ENCODE measurements at places on chromosomes 12 and 14. TPM values are rescaled to one million over a fixed set of nuclear protein-coding genes. Genes with fewer than 3 reads are reported as not detected.

DNA sequence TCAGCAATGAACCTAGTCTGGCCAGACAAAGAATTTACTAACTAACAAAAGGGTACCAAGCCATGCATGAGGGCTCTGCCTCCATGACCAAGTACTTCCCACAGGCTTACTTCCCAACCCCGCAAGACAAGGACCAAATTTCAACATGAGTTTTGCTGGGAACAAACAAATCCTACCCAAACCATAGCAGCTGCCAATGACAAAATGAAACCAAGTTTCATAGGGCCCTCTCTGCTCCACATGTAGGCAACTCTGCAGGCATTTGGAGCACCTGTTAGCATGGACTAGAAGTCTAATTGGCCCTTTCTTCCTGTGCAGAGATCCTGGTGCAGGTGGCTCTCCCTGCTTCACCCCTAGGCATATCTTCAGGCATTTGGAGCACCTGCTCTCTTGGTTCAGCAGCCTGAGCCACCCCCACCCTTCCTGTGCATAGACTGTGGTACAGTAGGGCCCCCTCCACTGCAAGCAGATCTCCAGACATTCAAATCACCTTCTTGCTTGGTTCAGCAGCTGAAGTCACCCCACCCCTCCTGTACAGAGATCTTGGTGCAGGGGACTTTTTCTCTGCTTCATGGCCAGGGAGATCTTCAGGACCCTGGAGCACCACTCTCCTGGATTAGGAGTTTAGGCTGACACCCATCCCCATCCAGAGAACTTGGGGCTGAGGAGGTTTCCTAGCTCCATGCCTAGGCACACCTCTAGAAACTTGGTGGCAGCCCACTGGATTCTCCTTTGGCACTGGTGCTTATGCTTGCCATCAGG lies 308.7 kb downstream of the RPAP3 start:
- DNase-seq: no peak

DNA sequence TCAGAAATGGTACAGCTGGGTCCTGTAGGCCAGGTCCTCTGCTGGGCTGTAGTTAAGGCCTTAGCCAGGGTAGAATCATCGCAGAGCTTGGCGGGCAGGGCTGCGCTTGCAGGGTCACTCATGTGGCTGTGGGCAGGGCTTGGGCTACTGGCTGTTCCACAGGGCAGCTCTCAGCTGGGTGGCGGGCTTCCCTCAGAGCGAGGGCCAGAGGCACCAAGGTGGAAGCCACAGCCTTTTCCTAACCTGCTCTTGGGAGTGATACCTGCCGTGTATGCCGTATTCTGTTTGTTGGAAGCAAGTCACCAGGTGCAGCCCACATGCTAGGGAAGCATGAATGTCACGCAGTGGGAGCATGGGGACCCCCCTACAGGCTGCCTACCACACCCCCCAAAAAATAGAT lies 69.8 kb upstream of the RIN3 start:
- no peak for DNase-seq

- DNase-seq: no peak
These were observed 709 bp downstream of the INHBC start for GRCh38 chr12:57435293-57435692.

GRCh38 chr12:15526033-15526432 lies 203.7 kb downstream of the PTPRO start:
- DNase-seq: no peak

Gene CHGA
- not detected for total RNA-seq

Data from sciatic nerve (tissue), 2 donors.